ENCODE measurements at places on chromosomes 2 and 18.

DNA sequence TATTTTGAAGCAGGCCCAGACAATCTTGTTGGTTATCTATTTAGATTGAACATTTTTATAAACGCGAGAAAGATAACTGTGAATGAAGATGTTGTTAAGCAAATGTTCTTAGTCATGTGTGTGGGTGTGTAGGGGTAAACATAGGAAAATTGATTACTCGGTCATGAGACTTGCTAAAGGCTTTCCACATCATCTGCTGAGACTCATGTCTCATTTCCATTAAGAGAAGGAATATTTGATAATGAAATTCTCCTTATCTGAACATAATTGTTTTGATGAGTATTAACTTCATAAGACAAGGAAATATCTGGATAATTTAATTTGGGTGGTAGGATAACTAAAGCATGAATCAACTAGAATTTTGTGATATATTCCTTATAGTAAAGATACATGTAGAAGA lies 19.7 kb downstream of the CCDC102B start:
- DNase-seq = no peak

DNA sequence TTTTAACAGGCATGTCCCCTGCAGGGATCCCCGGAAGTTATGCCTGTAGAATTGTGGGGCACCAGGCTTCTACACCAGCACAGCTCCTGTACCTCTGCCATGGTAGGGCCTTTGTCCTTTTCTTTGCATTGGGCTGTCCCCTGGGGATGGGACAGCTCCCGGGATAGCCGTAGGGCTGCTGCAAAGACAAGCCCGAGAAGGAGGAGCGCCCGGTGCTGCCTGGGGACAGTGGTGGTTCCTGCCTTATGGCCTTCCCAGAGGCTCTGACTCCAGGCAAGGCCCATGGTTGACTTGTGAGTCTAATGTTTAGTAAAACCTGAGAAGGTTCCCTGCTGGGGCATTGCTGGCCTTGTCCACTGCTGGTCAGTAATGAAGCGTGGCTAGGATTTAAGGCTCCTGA lies 30.9 kb downstream of the TMEM37 start:
- no peak for DNase-seq

DNA sequence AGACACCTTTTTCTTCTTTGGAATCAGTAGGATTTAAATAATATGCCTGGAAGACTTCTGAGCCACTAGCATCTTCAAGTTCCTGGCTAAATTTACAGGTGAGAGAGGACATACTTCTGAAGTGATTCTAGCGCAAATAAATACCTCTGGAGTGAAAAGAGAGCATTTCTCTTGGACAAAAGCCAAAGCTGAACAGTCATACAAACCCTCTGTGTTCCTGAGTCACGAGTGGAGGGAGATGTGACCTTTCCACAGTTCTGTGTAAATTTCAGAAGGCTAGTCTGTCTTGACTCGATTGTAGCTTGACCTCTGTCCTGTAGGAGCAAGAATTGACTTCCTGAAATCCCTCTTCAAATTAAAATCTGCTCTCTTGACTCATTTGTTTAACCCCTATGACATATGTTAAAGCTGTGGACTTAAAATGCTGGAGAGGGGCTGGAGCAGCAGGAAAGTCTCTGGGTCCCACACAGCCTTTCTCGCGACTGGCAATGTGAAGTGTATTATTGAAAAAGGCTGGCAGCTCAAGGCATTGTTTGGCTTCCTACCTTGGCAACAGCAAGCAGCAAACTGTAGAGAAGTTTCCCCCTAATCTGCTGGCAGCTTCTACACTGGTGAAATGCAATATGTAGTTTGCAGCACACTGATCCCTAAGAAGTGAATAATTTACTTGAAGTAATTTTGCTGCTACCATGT lies 79.6 kb upstream of the GCFC2 start:
- no peak for DNase-seq

- no peak for DNase-seq
Measured at GRCh38 chr2:74493546-74493945, 5.9 kb downstream of the LBX2 start.

DNA sequence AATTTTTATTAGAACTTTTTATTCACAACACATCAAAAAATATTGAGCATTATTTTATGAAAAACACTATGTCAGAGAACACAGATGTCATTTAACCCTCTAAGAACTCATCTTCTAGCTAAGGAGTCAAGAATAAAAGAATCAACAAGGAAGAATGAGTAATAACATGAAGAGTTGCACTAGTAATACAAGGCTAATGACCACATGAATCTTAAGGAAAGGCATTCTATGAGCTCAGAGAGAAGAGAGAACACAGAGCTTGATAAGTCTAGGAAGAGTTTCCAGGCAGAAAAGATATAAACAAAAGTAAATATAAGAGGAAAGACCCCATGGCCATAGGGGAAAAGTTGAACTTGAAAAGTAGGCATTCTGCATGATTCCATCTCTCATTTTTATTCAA lies 166.5 kb downstream of the MAIP1 start:
- no peak for DNase-seq

DNA sequence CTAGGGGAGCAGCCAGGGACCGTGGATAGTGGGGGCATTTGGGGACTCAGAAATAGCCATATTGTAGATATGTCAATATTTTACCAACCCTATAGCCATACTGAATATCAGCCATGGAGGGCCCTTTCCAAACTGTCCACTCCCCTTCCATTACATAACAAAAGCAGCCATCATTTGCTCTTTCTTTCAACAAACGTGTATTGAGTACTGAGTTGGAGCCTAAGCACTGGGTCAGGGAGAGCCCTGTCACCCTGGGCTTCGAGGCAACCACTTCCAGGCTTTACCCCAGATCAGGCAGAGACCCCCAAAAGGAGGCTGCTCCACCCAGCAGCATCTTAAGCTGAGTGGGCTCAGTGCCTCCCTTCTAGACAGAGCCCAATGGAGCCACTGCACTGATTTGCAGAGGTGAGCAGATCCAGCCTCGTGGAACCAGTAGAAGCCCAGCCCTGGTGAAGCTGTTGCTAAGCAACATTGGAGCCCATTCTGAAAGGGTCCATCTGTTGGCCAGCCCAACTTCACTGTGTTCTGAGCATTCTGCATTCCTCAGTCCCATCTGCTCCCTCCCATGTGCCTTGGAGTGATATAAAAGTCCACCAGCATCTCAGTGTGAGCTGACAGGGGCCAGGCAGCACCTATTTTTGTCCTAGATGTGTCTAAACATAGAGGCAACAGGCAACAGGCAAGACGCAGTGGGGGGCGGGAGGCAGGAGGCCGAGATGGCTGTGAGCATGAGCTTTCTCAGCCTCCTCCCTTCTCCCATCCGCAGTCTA lies 112.1 kb downstream of the PLB1 start:
- DNase-seq = no peak

DNA sequence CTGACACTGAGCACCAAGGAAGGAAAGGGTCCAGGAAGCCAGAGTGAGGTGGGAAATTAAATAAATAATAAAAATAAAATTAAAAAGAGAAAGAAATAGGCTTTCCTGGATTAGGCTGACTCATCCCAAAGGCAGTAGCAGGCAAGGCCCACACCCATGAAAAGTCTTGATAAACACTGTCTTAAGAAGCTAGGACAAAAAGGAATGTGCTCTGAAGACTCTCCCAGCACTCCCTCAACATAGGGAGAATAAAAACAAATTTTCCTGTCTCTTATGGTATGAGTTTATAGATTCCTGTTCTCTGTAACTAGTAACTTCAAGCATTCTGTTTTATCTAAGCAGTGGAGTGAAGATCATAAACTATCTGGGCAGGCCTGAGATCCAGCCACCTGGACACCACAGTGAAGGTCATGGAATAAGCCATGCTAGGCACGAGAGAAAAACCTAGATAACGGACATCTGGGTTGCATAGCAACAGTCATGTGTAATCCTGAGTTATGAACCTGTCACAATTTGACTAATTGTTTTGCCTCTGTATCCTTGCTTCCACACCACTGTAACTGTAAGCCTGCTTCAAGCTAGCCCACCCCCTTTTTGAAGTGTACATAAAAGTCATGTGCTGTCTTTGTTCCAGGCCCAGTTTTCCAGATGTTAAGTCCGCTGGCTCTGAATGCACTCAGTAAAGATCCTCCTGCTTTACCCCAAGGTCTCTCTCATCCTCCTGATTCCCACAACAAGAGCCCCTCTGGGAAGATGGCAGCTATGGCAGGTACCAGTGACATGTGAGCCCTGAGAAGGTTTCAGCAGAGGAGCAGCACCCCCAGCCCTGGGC lies 107.8 kb downstream of the NDUFA10 start:
- no peak for DNase-seq

- DNase-seq = no peak
Measured at GRCh38 chr2:85318222-85319074, 9.3 kb downstream of the TGOLN2 start.

- peak; percentile 66 for DNase-seq
Measured at GRCh38 chr2:1550658-1551316, 137.5 kb downstream of the TPO start.

- DNase-seq = no peak
Measured at GRCh38 chr2:233334915-233335314, 19.4 kb upstream of the DGKD start.

GRCh38 chr2:137983581-137983980 lies 19.3 kb downstream of the HNMT start:
- DNase-seq = no peak

- peak; percentile 19 for DNase-seq
Measured at GRCh38 chr2:15971831-15972522, 31.6 kb downstream of the MYCN start.

DNA sequence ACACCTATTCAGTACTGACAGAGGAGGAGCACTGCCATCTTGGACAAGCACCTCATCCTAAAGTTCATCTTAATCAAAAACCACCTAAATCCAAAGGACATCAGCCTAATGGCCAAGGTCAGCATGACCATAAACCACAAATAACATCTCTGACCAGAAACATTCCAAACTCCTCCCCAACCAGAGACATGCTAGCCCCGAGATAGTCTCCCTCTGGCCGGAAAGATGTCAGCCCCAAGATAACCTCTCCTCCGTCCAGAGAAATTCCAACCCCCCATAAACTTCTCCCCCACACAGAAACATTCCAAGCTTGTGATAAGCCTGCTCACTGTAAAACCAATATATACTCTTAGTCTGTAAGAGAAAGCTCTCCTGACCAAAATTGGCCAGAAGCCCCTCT lies 260.6 kb downstream of the CLIP4 start:
- DNase-seq = no peak

GRCh38 chr2:46893269-46893939 lies 22.2 kb downstream of the MCFD2 start:
- DNase-seq = no peak

GRCh38 chr2:174981331-174981730 lies 23.9 kb downstream of the CHN1 start:
- DNase-seq = no peak

DNA sequence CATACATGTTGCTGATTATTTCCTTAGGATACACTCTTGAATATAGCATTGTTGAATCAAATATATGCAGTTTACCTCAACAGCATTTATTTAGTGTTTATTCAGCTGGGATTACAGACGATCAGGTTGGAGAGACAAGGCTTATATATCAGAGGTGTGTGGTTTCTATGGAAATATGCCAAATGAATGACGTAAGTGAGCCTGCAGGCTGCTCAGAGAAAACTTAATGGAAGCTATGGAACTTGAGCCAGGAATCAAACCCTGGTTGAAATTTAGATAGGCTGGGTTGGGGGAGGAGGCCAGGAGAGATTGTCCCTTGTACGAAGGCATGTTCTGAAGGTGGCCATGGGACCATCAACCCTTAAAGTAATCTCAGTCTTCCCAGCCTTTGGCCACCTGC lies 79.5 kb downstream of the INPP4A start:
- no peak for DNase-seq

- DNase-seq = no peak
Measured at GRCh38 chr2:137348301-137348700, 583.0 kb downstream of the THSD7B start.

DNA sequence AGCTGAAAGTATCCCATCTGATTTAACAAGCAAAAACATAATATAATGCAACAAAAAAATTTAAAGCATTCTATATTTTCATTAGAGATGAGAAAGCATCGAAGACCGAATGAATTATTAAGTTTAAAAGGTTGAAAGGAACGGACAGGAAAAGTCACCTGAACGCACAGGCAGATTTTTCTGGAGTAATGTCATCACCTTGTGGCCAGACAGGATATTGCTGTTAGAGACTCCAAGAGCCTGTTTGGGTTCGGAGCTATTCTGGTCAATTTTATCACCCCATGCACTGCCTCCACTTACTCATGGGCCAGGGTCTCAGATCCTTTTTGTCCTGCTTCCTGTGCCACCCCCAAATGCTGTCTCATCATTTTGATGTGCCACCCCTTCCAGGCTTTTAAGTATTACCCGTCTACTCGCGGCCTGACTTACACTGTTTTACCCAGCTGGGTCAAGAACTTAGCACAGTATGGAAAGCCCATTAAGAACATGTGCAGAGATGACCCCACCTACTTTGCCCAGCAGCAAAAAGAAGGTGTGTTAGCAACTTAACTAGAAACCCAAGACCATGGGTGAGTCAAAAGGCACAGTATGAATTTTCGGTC lies 27.3 kb downstream of the GKN2 start:
- peak; percentile 52 for DNase-seq

DNA sequence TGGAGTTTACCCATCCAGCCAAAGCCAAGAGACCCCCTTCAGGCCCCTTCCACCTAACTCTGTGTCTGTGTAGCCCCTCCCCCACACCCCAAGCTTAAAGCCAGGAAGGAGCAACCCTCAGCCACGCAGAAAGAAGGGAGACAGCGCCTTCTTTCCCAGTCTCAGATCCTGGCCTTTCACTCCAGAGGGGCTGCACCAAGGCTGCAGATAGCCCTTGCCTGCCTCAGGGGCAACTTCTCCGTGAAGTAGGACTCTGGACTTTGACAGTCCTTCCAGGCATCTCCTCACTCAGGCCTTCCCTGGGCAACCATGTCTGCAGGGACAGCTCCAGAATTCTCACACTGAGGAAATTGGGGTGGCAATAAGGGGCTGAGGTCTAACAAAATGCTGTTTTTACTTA lies 26.9 kb upstream of the EN1 start:
- no peak for DNase-seq

DNA sequence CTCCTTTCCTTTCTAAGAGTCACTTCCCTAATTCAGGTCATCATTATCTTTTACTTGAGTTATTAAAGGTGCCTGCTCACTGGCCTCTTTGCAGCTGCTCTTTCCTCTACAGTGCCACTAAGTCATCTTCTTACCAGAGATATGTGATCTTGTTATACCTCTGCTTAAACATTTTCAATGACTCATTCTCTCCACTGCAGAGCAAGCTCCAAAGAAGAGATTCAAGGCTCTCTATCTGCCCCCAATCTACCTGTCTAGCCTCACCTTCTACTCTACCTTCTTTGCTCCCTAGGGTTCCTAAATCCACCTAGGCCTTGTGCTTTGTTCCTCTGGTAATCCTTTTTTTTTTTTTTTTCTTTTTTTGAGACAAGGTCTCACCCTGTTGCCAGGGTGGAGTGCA lies 3.1 kb downstream of the ARHGEF33 start:
- DNase-seq = no peak

GRCh38 chr2:176500901-176501300 lies 231.7 kb downstream of the MTX2 start:
- DNase-seq = no peak

- peak; percentile 29 for DNase-seq
Measured at GRCh38 chr2:48529194-48529593, 760 bp upstream of the STON1 start.
